ENCODE measurements at places on chromosomes 5 and 9.

DNA sequence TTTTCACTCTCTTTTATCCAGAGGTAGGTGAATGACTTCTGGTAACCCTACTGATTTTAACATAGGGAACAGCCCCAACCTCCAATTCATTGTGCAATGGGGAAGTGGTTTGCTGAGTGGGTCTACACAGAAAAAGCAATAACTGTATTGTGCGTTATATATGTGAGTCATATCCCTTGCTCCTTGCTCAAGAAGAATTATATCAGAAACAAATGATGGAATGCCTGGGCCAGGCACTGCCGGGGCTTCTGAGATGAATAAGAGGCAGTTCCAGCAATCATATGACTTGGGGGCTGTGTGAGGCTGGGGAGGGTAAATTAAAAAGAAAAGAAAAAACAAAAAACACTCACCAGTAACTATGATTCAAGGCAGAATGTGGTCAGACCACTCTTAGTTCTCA is 79.2 kb upstream of the ABCA1 start:
- no peak for DNase-seq

DNA sequence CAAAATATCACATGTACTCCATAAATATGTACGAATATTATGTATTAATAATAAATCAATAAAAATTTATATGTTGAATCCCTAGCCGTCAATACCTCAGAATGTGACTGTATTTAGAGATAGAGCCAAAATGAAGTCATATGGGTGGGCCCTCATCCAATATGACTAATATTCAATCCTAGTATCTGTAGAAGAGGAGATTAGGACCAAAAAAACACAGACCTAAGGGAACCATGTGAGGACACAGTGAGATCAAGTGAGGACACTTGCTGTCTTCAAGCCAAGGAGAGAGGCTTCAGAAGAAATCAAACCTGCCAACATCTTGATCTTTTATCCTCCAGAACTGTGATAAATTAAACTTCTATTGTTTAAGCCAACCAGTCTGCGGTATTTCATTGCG is 3.7 kb upstream of the AMACR start:
- DNase-seq, result no peak

DNA sequence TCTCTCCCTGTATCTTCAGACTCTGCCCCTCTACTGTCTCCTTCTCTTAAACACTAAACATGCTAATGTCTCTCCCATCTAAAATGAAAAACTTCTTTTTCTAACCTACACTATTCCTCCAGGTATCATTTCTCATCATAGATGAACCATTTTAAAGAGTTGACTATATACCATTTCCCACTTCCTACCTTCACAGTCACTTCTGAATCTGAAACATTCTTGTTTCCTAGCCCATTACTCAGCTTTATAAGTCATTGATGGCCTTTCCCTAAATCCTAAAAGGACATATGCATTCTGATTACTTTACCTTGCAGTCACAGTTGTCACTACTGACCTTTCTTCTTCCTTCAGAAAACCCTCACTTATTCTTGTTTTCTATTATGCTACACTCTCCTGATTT is 118.2 kb downstream of the SSBP2 start:
- DNase-seq, result no peak

GRCh38 chr9:78248635-78249034 is 12.8 kb downstream of the CEP78 start:
- no peak for DNase-seq

- no peak for DNase-seq
Observed at GRCh38 chr9:131546336-131547084, 1.2 kb downstream of the PRRT1B start.

GRCh38 chr9:107409581-107410389 is 79.8 kb downstream of the KLF4 start:
- no peak for DNase-seq

DNA sequence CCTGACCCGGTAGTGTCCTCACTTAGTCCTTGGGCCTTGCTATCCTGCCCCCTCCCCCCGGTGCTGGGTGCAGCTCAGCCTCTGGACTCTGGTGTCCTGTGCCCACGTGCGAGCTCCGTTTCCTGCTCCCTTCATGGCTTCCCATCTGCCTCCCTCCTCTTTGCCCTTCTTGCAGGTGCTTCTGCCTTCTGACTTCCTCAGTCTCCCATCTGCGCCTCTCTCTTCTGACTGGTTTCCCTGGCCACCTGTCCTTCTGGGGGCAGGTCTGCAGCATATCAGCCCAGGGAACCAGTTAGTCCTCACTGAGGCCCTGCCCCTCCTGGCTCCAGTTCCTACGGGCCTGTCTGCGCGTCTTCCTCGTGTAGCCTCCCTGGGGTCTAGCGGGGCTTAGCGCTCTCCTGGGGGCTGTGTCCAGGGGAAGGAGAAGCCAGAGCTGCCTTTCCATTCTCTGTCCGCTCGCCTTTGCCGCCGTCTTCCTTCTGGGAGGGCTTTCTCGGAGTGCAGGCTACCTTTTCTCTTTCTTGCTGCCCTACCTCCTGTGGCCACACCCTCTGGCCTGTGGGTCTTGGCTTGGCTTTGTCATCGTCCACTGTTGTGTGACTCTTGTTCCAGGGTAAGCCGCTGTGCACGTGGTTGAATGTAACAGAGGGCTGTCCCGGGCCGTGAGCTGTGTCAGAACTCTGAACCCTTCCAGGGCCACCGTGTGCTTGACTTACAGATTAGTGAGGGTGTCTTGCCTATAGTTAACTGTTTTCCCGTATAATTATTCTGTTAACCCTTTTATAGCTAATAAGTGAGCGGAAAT is 51.8 kb downstream of the EHMT1 start:
- DNase-seq, result no peak

DNA sequence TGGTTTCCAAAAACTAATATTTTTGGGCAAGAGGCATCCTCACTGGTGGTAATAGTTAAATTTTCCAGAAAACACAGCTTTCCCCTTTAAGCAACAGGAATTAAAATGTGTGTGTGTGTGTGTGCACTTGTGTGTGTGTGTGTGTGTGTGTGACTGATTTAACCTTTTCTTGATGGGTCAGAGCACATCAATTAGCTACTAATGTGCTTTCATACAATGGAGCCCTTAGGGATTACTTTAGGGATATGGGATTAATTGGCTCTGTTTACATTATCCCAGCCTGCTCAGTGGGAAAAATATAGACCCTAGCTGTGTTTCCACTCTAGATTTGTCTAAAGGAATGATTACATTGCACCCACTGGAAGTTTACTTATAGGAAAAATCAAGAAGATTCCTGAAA is 6.5 kb downstream of the PLCXD3 start:
- no peak for DNase-seq

GRCh38 chr9:133958756-133959155 is 33.4 kb downstream of the VAV2 start:
- DNase-seq, result no peak

DNA sequence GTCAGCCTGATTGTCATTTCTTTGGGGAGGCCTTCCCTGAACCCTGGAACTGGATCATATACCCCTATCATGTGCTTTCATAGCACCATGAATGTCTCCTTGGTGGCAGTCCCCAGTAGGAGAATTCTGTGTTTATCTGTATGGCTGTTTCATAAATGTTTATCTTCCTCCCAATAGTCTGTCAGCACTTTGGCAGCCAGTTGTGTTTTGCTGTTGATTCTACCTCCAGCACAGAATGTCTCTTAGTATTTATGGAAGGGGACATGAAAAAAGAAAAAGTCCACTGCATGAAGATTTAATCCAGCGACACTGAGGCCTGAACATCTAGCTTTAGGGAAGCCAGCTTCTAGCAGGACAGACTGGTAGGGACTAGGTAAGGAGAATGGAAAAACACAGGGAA is 38.3 kb downstream of the GHR start:
- DNase-seq, result no peak

DNA sequence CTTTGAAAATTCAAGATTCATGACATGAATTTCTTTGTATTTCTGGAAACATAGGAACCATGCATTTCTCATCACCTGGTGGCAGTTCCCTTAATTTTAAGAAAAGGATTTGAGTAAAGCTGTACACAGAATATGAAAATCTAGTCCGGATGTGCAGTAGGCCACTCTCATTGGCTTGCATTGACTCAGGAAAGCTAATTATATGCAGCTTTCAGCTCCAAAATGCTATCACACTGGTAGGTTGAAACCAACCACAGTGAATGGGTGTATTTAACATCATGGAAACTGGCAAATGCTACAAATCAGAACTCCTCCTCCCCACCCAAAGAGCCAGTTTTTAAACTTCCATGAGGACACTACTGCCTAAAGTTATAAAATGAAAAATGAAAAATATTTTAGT is 161.6 kb upstream of the FBXL17 start:
- no peak for DNase-seq

DNA sequence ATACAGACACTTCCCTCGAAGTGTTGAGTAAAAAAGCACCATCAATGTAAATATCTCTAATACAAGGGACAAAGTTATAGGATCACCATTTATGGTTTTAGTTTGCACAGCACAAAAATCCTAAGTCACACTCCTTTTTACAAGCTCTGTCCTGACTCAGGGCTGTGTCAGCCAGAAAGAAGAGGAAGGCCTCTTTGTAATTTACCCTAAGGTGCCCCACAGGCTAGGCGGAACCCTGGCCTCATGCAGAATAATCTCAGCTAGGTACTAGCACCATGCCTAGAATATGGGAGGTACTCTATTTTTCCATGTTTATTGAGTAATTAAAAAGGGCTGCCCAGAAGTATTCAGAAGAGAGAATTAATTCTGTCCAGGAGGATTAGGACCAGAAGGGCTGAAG is 36.9 kb downstream of the HAVCR1 start:
- no peak for DNase-seq

DNA sequence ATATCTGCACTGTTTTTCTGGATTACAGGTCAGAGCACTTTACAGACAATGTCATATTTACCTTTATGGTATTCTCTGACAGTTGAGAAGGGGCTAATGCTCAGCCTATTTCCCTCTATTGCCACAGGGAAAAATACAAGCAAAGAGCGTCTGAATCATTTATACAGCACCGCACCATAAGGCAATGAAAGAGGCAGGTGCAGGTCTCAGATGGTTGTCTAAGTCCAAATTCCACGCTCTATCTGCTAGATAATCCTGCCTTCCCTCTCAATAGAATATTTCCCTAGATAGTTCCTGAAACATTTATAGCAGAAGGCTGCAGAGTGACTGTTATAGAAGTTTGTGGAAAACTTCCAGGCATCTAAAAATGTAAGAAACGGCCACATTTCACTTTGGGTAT is 446.1 kb upstream of the CDH6 start:
- no peak for DNase-seq

- no peak for DNase-seq
Observed at GRCh38 chr5:146001544-146002190, 65.3 kb downstream of the SH3RF2 start.

DNA sequence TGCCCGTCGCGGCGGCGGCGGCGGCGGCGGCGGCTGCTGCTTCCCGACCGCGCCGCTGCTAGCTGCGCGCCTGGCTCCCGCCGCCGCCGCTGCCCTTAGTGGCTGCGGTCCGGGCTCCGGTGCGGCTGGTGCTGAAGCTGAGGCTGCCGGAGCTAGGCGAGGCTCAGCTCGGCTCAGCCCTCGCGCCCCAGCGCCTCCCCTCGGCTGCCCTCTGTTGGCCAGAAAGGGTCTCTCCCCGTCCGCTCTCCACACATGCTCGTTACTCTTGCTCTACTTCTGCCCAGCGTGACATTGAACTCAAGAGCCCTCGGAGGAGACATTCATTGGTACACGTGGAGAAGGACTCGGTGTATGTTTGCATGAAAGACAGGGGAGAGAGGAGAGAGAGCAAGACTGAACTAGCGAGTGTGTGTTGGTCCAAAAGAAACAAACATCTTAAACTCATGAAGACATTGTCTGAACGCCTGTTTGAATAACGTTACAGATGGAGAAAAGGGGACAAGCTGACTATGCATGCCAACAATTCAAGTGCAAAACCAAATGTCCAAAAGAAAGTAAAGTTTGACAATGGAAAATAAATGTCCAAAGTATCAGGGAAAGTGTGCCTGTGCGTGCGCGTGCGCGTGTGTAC is at the start of gene HCN1:
Gene HCN1 (minus strand): TSS at position 175 of the 631 bp plus-strand sequence.
- no peak for DNase-seq

DNA sequence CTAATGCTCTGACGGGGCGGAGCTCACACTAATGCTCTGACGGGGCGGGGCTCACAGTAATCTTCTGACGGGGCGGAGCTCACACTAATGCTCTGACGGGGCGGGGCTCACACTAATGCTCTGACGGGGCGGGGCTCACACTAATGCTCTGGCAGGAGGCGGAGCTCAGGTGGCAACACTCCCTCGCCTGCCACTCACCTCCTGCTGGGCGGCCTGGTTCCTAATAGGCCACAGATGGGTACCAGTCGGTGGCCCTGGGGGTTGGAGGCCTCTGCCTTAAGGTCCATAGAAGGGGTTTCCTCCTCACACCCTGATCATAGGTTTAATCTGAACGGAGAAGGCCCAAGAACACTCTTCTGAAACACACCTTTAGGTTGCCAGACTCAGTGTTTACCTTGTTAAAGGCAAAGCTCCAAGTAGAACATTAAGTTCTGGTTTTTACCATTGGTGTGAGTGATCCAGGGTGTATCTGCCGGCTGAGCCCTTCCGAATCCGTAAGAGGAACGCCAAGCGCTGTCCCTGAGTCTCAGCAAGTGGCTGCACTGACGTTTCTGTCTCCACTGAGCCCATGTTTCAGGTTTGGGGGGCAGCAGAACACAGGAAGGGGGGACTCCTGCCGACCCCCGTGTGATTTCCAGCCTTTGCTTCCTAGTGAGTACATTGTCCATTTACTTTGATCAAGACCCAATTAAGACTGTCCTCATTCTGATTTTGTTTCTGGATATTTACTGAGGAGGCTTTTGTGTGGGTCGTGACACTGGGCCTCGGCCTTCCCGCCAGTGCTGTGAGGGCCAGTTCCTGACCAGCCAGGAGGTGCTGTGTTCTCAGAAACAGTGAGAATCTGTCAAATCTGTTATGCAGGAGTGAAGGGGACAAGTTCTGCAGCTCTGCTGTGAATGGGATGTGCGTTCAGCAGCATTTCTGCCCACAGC is 24.6 kb upstream of the LRRC14B start:
- DNase-seq, result no peak

- no peak for DNase-seq
Observed at GRCh38 chr9:117034866-117035265, 347.8 kb downstream of the TRIM32 start.

All from CD4-positive, alpha-beta T cell treated with Interleukin-12 subunit alpha and Interleukin-12 subunit beta, for 1 hour (primary cell).